ENCODE measurements at places on chromosomes 6 and 20.

- DNase-seq = peak; percentile 43
Observed at GRCh38 chr20:2756056-2756611, 44.3 kb downstream of the CPXM1 start.

DNA sequence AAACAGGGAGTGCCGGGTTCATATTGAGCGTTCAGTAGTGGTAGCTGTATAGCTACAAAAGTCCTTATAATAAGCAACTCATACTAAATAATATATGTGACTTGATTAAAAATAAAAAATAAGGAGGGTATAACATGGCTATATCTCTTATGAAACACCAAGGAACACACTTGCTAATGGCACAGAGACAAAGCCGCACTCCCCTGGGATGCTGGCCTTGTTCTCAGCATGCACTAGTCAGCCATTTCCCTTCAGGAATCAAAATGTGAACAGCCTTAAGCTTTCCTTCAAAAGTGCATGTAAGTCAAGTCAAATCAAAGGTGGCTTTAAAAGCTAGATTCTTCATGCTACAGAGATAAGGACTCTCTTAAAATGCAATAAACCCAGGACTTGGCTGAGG, 9.4 kb downstream of the HMGCLL1 start:
- DNase-seq = no peak

DNA sequence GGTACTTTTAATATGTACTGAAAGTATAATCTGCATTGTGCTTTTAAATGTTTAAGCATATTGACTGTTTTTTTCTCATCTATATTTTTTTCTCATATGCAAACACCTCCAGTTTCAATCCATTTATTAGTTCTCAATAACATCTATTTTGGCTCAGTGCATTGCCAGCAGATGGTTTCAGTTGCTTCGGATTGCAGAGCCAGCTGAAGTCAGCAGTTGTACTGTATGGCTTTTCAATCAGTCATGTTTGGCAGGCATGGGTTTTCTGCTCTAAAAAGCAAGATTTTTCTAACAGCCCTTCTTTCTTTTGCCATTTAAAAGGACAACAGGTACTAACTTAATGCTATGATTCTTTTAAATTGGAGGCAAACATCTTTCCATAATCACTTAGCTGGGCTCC, 121.2 kb downstream of the CD109 start:
- DNase-seq = no peak

GRCh38 chr6:33915134-33915533, 111.3 kb upstream of the MLN start:
- no peak for DNase-seq

GRCh38 chr6:12026120-12026519, 14.0 kb downstream of the HIVEP1 start:
- no peak for DNase-seq

DNA sequence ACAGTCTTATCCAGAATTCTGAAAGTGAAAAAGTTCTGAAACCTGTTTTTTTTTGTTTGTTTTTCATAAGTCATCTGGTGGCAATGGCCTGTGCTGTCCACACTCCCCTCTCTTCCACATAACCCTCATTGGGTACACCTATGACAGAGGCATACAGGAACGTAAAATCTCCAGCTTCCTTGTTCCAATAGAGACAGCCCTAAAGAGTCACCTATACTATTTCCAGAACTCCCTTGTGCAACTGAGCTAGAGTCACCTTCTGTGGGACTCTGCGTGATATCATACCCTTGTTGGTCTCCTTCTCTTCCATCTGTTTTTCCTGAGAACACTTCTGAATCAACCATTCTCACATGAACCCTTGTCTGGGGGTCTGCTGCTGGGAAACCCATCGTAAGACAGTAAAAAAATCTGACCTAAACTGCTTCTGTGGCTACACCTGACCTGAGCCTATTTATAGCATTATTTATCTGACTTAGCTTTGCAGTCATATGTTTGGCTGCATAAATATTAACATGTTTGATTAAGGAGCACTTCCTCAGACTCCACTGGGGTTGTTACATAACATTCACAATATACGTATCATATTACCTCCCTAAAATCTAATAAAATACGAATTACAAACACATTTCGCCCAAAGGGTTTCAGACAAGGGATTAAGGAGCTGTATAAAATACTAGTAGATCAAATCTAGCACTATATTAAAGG, 151.9 kb downstream of the PTPRT start:
- DNase-seq = no peak

GRCh38 chr20:25453035-25453810, 45.8 kb downstream of the GINS1 start:
- DNase-seq = no peak

DNA sequence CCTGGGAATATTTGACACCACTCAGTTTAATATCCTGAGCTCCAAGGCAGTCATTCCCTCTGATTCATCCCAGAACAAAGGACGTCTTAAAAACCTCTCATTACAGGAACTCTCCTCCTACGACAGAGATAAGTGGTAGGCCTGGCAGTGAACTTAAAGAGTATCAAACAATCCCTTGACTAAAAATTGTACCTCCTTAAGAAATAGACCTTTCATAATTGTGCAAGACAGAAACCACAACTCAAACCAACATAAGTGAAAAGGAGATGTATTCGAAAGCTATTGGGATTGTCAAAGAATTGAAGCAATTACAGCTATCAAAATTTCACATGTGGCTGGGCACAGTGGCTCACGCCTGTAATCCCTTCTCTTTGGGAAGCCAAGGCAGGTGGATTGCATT, 19.1 kb upstream of the BNIP5 start:
- DNase-seq = no peak

- DNase-seq = no peak
Observed at GRCh38 chr6:162290846-162291465, 436.6 kb downstream of the PRKN start.

DNA sequence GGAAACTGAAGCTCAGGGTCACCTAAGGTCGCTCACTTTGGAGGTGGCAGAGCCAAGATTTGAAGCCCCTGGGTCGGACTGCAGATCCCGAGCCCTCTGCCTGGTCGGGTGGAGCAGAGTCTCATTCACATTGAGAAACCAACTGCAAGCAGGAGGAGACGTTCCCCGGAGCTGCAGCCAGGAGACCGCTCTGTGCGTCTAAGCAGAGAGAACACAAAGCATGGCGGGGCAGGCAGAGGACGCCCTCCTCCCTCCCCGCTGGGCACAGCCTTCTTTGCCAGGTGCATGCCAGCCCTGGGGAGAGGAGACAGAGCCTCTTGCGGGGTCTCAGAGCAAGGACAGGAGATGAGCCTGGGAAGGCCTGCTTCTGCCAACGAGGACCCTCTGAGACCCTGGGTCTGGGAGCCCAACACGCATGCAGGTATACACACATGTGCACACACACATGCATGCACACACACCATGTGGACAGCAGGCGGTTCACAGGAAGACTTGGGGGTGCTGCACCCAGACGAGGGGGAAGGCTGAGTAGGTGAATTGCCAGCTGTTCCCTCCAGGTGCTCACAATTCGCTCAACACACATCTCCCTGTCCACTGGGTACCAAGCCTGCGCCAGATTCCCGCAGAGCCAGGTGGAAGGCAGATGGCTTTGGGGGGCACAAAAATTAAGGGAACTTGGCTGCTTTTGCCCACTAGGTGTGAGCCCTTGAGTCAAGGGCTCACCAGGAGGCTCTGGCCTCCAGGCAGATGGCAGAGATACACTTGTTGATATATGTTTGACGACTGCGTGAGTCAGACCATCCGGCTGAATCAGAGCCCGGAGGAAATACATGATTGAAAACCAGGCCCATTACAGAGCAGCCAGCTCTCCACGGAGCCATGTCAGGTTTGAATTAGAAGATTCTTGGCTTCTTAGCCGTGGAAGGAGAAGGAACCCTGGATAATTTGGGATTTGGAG, 5.5 kb upstream of the NTSR1 start:
- DNase-seq = peak; percentile 38

- DNase-seq = no peak
Observed at GRCh38 chr20:23697947-23698346, 9.1 kb upstream of the CST4 start.

GRCh38 chr20:40991181-40991889, 37.3 kb upstream of the TOP1 start:
- no peak for DNase-seq

GRCh38 chr6:90028066-90028778, 134.0 kb downstream of the GJA10 start:
- no peak for DNase-seq

DNA sequence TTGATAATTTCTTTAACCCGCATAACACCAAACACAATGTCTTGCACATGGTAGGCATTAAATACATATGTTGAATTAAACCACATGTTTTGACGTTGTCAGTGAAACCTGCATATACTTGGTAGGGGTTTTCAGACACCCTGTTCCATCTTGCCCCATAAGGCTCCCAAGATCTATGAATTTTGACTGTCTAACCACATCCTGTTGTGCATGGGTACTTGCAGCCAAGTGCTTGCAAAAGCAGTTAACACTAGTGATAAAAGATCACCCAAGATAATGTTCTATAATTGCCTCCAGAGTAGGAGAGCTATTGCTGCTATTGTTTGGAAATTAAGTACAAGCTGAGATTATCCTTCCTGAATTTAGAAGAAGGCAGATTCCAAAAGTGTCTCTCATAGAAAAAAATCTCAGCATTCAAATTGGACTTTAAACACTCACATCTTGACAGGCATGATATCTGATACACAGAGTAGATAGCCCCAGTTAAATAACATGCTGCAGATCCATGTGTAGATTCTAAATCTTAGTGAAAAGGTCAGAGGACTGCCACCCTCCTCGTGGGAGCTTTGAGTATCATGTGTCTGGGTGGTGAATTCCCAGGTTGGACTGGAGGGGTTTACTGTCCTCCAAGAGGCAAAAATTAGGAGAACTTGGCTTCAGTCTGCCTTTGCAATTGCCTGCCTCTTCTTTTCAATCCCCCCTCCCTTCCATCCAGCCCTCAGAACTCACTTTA, 25.8 kb upstream of the CCN6 start:
- DNase-seq = no peak

DNA sequence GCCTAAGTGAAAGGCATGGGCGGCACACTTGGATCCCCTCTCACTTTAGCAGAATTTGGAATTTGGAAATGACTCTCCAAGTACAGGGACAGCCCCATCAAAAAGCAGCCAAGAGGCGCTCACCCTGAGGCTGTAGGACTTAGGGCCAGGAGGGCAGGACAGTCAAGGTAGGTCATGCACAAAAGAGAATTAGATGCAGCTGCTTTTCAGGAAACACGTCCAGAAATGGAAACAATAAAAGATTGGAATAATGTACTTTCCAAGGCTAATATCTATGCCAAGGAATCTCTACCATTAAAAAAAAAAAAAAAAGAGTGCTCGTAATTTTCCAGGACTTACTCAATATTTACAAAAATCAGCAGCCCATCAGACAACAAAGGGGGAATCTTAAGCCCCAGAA, 19.9 kb downstream of the PREP start:
- DNase-seq = no peak

- no peak for DNase-seq
Observed at GRCh38 chr6:39269961-39270360, 40.7 kb upstream of the KCNK5 start.

DNA sequence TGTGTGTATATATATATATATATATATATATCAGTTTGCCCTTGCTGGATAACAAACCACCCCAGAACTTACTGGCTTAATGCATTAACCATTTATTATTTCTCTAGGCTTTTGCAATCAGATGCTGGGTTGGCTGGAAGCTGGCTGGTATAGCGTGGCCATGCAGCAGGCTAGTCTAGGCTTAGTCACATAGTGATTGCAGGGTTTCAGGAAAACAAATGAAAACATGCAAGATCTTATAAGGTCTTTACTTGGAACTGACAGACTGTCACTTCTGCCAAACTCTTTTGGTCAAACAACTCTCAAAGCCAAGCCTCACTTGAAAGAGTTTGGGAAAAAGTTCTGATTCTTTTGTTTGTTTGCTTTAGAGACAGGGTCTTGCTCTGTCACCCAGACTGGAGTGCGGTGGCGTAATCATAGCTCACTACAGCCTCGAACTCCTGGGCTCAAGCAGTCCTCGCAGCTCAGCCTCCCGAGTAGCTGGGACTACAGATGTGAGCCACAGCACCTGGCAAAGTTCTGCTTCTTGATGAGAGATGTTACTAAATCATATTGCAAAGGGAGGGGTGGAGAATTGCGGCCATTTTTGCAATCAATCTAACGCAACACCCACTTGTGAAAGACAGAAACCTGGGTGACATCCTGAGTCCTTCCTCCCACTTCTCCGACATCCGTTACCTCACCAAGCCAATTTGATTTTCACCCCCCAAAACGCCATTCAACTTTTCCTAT, 74.6 kb upstream of the RNF24 start:
- no peak for DNase-seq

GRCh38 chr20:10316582-10316981, 98.0 kb downstream of the SNAP25 start:
- DNase-seq = peak; percentile 42

DNA sequence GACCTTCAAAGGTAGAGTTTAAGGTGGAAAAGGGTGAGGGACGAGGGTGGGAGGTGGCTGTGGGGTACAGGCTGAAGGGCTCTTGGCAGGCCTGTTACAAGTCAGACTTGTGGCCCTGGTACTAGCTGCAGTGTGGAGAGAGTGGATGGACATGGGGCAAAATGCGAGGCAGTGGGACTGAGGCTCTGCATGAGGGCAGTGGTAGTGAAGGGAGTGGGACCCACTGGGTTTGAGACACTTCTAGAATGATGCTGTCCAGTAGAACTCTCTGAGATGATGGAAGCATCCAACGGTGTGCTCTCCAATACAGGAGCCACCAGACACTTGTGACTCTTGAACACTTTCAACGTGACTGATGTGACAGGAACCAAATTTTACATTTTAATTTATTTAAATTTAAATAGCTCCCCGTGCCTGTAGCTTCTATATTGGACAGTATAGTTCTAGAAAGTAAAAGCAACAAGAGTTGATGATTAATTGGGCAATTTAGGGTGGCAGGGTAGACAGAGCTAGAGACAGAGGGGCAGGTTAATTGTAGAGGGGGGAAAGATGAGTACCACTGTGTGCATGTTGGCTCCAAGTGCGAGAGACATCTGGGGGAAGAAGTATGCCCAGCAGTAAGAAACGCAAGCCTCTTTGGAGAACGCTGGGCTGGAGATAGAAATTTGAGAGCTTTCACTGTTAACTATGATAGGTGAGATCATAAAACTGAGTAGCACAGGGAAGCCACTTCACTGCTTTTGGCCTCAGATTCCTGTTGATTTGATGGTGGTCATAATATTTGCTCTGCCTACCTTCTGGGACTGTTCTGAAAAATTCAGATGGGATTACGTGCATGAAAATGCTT, 77.5 kb downstream of the TXNDC5 start:
- DNase-seq = no peak

GRCh38 chr6:91822581-91822980, 1235.7 kb upstream of the MAP3K7 start:
- no peak for DNase-seq

GRCh38 chr6:148757944-148758480, 11.2 kb downstream of the UST start:
- no peak for DNase-seq

- DNase-seq = peak; percentile 38
Observed at GRCh38 chr20:38302786-38303185, 1.2 kb upstream of the BPI start.

- DNase-seq = no peak
Observed at GRCh38 chr6:46888578-46888977, 33.2 kb downstream of the ADGRF5 start.

- no peak for DNase-seq
Observed at GRCh38 chr20:9233804-9234203, 164.9 kb downstream of the PLCB4 start.

Measured in K562 (cell line).